ENCODE measurements at places on chromosomes 3 and 15. TPM values are rescaled to one million over a fixed set of nuclear protein-coding genes. Genes with fewer than 3 reads are reported as not detected.

Gene MESP2
- not detected for total RNA-seq

Gene LRRC31
- 1.1 TPM for total RNA-seq

Gene MYO5C
- 74.7 TPM for total RNA-seq

Gene IQCF5
- not detected for total RNA-seq

Gene PAQR9
- total RNA-seq = not detected

Gene MST1R
- total RNA-seq = 27.3 TPM

Gene RPL35A
- total RNA-seq = 692 TPM

Gene FEZF2
- not detected for total RNA-seq

Gene DPPA4
- total RNA-seq = not detected

Gene NMNAT3
- 5.8 TPM for total RNA-seq

DNA sequence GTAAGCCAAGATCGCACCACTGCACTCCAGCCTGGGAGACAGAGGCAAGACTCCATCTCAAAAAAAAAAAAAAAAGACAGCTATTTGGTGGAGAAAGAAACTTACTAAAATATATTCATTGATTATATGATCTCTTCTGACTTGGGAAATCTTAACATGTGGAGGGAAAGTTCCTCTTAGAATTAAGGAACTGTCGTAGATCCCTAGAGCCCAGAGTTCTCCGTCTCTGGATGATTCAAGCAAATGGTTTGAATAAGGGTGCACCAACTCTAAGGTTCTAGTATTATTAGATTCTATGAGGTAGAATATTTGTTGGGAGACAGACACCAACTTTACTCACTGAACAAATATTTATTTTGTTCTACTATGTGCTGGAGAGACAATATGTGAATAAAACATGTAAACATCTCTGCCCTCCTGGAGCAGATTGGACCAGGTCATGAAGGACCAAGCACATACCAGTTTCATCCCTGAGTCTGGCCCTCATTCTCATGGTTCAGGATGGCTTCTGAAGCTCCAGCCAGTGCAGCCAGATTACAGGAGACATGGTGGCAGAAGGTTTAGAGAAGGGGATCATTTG lies 129.7 kb downstream of the MITF start:
- no peak overlapping the region for H3K4me3 ChIP-seq
- no peaks in the 10 kb centered on the region for H3K27me3 ChIP-seq
- no peaks in the 10 kb centered on the region for H3K36me3 ChIP-seq
- peaks cover 4% of the 10 kb centered on the region for H3K4me1 ChIP-seq

GRCh38 chr3:4981294-4981664 lies 2.0 kb downstream of the BHLHE40 start:
- peaks cover 23% of the 10 kb centered on the region for H3K36me3 ChIP-seq
- H3K4me1 ChIP-seq = peaks cover 62% of the 10 kb centered on the region
- no peak for DNase-seq
- peak overlapping the region; percentile 94 for H3K4me3 ChIP-seq
- peak overlapping the region; percentile 99 for H3K27ac ChIP-seq
- H3K27me3 ChIP-seq = no peaks in the 10 kb centered on the region

GRCh38 chr3:196792771-196793170 lies 53.1 kb downstream of the PAK2 start:
- no peaks in the 10 kb centered on the region for H3K36me3 ChIP-seq
- DNase-seq = no peak
- peaks cover 6% of the 10 kb centered on the region for H3K4me1 ChIP-seq
- H3K27ac ChIP-seq = no peak overlapping the region

DNA sequence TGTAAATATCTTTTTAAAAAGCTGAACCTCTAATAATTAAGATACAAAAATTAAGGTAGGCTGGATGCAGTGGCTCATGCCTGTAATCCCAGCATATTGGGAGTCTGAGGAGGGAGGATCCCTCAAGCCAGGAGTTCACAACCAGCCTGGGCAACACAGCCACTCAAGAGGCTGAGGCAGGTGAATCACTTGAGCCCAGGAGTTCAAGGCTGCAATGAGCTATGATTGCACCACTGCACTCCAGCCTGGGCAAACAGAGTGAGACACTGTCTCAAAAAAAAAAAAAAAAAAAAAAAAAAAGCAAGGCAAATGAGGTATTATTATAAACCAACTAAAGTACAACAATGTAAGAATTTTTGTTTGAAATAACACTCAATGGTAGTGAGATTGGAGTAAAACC lies 47.6 kb downstream of the EFHB start:
- no peaks in the 10 kb centered on the region for H3K36me3 ChIP-seq
- no peak overlapping the region for H3K27ac ChIP-seq
- peaks cover 22% of the 10 kb centered on the region for H3K4me1 ChIP-seq
- H3K27me3 ChIP-seq = no peaks in the 10 kb centered on the region
- no peak for DNase-seq

DNA sequence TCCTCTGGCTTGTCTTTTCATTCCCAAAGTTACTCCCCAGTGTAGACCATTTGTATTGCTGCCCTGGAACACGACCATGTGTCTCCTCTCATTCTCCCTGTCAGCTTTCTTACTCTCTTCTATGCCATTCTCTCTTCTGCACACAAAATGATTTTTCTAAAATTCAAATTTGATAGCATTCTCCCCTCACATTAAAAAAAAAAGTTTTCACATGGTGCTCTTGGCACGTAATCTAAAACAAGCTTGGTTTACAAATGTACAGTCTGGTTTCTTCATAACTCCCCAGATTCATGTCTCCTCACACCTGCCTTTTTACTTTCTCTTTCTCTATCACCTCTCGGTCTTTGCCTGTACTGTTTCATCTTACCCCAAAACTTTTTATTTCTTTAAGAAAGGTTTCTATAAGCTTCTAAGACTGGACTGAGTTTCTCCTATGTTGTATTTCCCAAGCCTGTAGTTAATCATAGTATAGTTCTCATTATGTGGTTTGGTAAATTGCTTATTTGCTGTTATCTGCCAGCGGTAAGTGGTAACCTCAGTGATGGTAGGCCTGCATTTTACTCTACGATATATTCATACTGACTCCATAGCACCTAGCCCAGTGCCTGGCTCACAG lies 31.2 kb downstream of the BCHE start:
- no peaks in the 10 kb centered on the region for H3K4me1 ChIP-seq
- no peak for DNase-seq
- H3K4me3 ChIP-seq = no peak overlapping the region

DNA sequence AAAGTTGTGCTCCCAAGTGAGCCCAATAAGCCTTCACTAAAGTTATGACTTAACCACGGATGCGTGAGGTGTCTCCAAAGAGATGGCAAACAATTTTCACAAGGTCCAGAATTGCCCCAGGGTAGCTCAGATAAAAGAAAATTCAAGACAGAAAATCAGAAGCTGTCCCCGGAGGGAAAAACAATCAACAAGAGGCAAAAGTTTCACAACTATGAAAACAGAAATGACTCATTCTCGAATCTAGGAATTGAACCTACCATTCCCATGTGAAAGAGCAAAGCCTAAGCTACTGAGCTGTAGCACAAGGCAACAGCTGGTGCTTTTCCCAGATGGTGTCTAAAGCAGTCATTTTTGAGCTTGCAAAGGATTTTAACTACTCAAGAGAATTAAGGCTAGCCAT lies 33.5 kb upstream of the MKRN3 start:
- no peaks in the 10 kb centered on the region for H3K4me1 ChIP-seq
- H3K36me3 ChIP-seq = no peaks in the 10 kb centered on the region
- DNase-seq = no peak
- no peaks in the 10 kb centered on the region for H3K27me3 ChIP-seq
- no peak overlapping the region for H3K27ac ChIP-seq

- H3K27ac ChIP-seq = peak overlapping the region; percentile 89
- no peaks in the 10 kb centered on the region for H3K27me3 ChIP-seq
- H3K4me1 ChIP-seq = peaks cover 61% of the 10 kb centered on the region
- H3K36me3 ChIP-seq = peaks cover 27% of the 10 kb centered on the region
- H3K4me3 ChIP-seq = peak overlapping the region; percentile 58
These were observed 1.8 kb downstream of the TM4SF1 start for GRCh38 chr3:149375501-149376196.

DNA sequence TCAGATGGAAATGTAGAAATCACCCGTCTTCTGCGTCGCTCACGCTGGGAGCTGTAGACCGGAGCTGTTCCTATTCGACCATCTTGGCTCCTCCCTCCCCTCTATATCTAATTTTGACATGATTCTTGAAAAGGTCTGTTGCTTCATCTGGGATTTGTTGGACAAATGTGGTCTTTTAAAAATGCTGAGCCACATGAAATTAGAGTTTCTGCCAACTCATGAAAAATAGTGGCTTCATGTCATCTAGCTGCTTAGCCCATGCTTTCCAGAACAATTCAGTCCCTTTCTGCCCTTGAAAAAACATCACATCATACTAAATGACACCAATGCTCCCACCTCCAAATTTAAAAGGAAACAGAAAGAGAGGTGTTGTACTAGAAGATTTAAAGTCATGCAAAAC lies 148.6 kb upstream of the EIF1B start:
- H3K4me3 ChIP-seq = no peak overlapping the region
- DNase-seq = no peak
- H3K27ac ChIP-seq = no peak overlapping the region
- no peaks in the 10 kb centered on the region for H3K36me3 ChIP-seq
- no peaks in the 10 kb centered on the region for H3K27me3 ChIP-seq

GRCh38 chr3:142999881-143000280 lies 1.5 kb upstream of the U2SURP start:
- H3K27me3 ChIP-seq = no peaks in the 10 kb centered on the region
- peaks cover 35% of the 10 kb centered on the region for H3K4me1 ChIP-seq
- H3K4me3 ChIP-seq = no peak overlapping the region
- no peak for DNase-seq
- H3K36me3 ChIP-seq = no peaks in the 10 kb centered on the region

- no peak overlapping the region for H3K4me3 ChIP-seq
- no peaks in the 10 kb centered on the region for H3K4me1 ChIP-seq
- no peak overlapping the region for H3K27ac ChIP-seq
- H3K36me3 ChIP-seq = no peaks in the 10 kb centered on the region
- H3K27me3 ChIP-seq = no peaks in the 10 kb centered on the region
- no peak for DNase-seq
These were observed 352.1 kb upstream of the CFAP20DC start for GRCh38 chr3:59401924-59402323.

DNA sequence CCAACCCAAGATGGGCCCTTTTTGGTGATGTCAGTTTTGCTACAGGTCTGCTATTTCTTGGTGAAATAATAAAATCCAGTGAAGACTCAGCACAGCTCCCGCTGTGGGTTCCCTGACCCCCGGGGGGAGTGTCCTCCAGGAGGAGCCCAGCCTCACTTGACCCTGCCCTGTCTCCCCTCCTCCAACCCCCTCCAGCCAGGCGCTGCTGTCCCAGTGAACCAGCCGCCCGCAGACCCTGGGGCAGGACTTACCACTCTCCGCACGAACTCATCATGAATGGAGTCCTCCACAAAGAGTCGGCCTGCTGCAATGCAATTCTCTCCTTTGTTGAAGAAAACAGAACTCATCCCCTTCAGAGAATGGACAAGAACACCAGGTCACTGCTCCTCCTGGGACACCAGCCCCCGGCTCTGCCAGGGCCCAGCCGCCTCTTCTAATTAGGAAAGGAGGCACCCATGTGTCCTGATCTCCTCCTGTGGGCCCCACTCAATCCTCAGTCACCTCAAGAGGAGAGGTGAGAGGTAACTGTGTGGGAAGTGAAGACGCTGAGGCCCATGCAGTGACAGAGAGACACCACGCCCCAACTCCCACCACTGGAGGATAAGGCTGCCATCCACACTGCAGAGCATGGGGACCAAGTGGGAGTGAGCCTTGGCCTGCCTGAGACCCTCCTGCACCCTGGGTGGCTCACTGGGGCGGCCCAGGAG lies 28.8 kb upstream of the SLC41A3 start:
- peaks cover 1% of the 10 kb centered on the region for H3K27me3 ChIP-seq
- H3K4me3 ChIP-seq = no peak overlapping the region
- H3K27ac ChIP-seq = no peak overlapping the region
- no peak for DNase-seq

GRCh38 chr3:108804437-108804836 lies 18.1 kb upstream of the TRAT1 start:
- no peaks in the 10 kb centered on the region for H3K36me3 ChIP-seq
- no peaks in the 10 kb centered on the region for H3K27me3 ChIP-seq
- no peak overlapping the region for H3K4me3 ChIP-seq
- H3K27ac ChIP-seq = no peak overlapping the region
- no peaks in the 10 kb centered on the region for H3K4me1 ChIP-seq

DNA sequence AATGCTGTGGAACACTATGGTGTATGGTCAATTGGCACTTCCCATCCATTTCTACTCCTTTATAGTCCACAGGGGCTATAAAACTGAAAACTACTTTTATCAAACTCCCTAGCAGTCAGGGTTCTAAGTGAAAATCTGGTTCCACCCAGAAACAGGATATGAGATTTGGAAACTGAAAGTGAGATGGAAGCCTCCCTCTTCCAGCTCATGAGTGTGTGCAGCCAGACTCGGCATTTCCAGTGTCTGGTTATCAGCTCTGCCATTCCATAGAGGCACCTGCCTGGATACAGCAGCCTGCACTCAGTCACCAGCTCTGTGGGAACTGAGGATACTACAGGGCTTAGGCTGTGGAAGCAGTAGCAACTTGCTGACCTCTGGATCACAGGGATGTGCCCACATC lies 14.7 kb upstream of the PLA2G4F start:
- H3K27me3 ChIP-seq = no peaks in the 10 kb centered on the region
- H3K36me3 ChIP-seq = peaks cover 99% of the 10 kb centered on the region
- H3K4me1 ChIP-seq = peaks cover 6% of the 10 kb centered on the region
- H3K4me3 ChIP-seq = no peak overlapping the region

- H3K4me3 ChIP-seq = no peak overlapping the region
These were observed 499.3 kb upstream of the ARRDC4 start for GRCh38 chr15:97461226-97461625.

- H3K36me3 ChIP-seq = no peaks in the 10 kb centered on the region
- peaks cover 1% of the 10 kb centered on the region for H3K27me3 ChIP-seq
- H3K4me1 ChIP-seq = peaks cover under 1% of the 10 kb centered on the region
These were observed 12.4 kb downstream of the GP5 start for GRCh38 chr3:194386648-194387047.

GRCh38 chr3:106810300-106810875 lies 566.9 kb upstream of the CCDC54 start:
- no peaks in the 10 kb centered on the region for H3K27me3 ChIP-seq
- H3K27ac ChIP-seq = no peak overlapping the region
- no peak overlapping the region for H3K4me3 ChIP-seq
- no peak for DNase-seq

DNA sequence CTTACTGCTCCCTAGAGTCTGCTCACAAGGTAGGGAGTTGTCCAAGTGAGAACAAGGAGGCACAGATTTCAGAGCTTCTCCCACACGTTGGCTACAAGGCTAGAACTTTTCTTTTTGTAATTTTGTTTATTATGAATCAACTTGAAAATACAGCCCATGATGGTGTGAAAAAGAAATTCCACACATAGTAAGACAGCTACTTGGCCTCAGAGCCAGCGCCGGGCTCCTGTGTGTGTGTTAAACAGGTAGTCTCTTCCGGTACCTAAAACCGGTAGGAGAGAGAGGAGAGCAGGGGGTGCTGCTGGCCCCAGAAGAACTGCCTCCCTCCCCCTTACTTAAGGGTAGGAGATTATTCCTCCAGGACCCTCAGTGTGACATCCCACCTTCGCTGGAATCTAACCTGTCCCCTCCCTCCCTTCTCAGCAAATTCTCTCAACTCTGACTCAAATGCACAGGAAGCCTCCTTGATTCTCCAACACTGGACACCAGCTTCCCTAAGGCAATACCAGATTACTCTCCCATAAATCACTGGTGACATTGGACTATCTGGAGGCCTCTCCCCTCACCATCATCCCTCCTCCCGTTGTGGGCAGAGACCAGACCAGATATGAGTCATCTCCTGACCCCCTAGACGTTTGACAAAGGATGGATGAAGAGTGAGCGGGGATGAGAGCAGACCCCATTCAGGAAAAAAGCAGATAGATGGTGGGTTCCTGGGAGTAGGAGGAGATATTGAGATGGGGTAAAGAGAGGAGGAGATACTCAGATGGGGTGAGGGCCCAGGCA lies 4.5 kb upstream of the IP6K1 start:
- H3K27me3 ChIP-seq = no peaks in the 10 kb centered on the region
- no peak overlapping the region for H3K27ac ChIP-seq
- no peak for DNase-seq
- H3K4me1 ChIP-seq = peaks cover 8% of the 10 kb centered on the region
- H3K4me3 ChIP-seq = no peak overlapping the region

All from lower lobe of right lung (tissue), 2 donors.